ENCODE measurements at places on chromosomes 6 and 20.

GRCh38 chr20:57783196-57783595, 73.4 kb upstream of the PMEPA1 start:
- no peaks in the 10 kb centered on the region for H3K4me1 ChIP-seq
- no peaks in the 10 kb centered on the region for H3K36me3 ChIP-seq
- no peak overlapping the region for H3K27ac ChIP-seq
- H3K27me3 ChIP-seq, result peaks cover 5% of the 10 kb centered on the region
- no peak for DNase-seq
- H3K4me3 ChIP-seq, result no peak overlapping the region

DNA sequence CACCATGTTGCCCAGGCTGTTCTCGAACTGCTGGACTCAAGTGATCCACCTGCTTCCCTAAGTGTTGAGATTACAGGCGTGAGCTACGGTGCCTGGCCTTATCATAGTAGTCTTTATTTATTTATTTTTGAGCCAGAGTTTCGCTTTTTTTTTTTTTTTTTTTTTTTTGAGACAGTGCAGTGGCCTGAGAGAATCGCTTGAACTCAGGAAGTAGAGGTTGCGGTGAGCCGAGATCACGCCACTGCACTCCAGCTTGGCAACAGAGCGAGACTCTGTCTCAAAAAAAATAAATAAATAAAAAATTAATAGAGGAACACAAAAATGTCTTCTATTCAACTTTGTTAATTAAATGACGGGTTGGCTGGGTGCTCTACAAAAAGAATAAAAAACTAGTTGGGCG, 12.9 kb downstream of the MAPRE1 start:
- H3K27ac ChIP-seq, result no peak overlapping the region
- no peaks in the 10 kb centered on the region for H3K27me3 ChIP-seq
- DNase-seq, result no peak
- H3K4me1 ChIP-seq, result peaks cover 25% of the 10 kb centered on the region

DNA sequence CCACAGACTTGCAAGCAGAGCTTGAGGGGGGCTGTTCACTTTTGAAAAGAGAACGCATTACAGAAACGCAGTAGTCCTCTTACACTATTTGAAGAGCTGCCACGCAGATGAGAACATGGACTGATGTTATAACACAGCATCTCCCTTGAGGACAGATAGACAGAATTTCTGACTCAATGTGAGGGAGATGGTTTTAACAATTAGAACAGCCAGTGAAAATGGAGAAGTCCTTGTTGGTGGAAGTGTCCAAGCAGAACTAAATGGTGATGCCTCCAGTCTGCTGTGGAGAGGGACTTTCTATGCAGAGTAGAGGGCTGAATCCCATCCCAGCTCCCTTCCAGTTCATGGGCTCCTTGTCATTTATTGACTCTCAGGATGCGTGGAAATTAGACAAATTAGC, 100.0 kb downstream of the RREB1 start:
- no peaks in the 10 kb centered on the region for H3K4me1 ChIP-seq
- no peak overlapping the region for H3K27ac ChIP-seq
- H3K4me3 ChIP-seq, result no peak overlapping the region

- H3K4me1 ChIP-seq, result peaks cover 10% of the 10 kb centered on the region
- peaks cover 9% of the 10 kb centered on the region for H3K27me3 ChIP-seq
- DNase-seq, result no peak
- H3K27ac ChIP-seq, result no peak overlapping the region
- no peaks in the 10 kb centered on the region for H3K36me3 ChIP-seq
Observed at GRCh38 chr20:57025261-57025660, 241.2 kb downstream of the BMP7 start.

- no peaks in the 10 kb centered on the region for H3K27me3 ChIP-seq
- H3K27ac ChIP-seq, result no peak overlapping the region
- no peaks in the 10 kb centered on the region for H3K4me1 ChIP-seq
- no peak for DNase-seq
Observed at GRCh38 chr6:98717322-98717877, 117.0 kb upstream of the POU3F2 start.

DNA sequence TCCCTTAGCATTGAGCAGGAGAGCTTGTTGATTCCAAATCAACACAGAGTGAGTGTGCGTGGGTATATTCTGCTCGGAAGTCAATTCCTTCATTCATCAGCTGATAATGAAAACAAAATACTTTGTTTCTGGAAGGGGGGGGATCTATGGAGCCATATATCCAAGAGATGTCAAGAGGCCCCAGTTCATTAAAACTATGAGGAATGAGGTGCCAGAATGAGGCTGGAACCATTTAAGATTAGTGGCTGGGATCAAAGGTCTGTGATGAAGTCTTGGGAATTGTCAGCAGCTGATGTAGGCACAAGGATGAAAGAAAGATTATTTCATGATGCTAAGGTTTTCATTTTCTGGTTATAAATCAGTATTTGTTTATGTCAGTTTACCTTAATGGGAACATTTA, 30.5 kb upstream of the PLEKHG1 start:
- no peak overlapping the region for H3K27ac ChIP-seq
- DNase-seq, result no peak
- no peaks in the 10 kb centered on the region for H3K4me1 ChIP-seq
- peaks cover 4% of the 10 kb centered on the region for H3K27me3 ChIP-seq

DNA sequence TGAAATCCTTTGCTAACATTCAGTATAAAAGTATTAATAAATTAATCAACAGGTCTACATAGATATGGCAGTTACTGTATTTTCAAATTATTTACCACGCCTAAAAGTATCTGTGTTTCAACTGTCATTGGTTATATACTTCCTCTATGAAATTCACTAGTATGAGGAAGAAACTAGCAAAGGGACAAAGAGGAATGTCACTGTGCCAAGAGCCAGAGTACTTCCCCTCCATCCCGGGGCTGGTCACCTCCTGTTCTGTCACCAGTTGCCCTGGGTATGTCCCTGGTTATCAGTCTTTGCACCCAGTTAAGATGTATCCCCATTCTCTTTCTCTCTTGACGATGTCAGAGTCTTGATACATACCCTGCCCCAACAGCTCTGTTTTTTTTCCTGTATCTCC, 476.8 kb upstream of the SOX4 start:
- no peak overlapping the region for H3K27ac ChIP-seq
- H3K4me1 ChIP-seq, result no peaks in the 10 kb centered on the region
- H3K4me3 ChIP-seq, result no peak overlapping the region
- no peaks in the 10 kb centered on the region for H3K36me3 ChIP-seq

GRCh38 chr6:1657116-1657770, 47.5 kb downstream of the FOXC1 start:
- DNase-seq, result no peak
- H3K27me3 ChIP-seq, result no peaks in the 10 kb centered on the region
- H3K36me3 ChIP-seq, result no peaks in the 10 kb centered on the region
- H3K4me1 ChIP-seq, result no peaks in the 10 kb centered on the region
- H3K27ac ChIP-seq, result no peak overlapping the region

GRCh38 chr6:75693534-75693933, 55.5 kb upstream of the MYO6 start:
- no peak overlapping the region for H3K27ac ChIP-seq
- no peaks in the 10 kb centered on the region for H3K4me1 ChIP-seq
- H3K27me3 ChIP-seq, result no peaks in the 10 kb centered on the region
- peaks cover 33% of the 10 kb centered on the region for H3K36me3 ChIP-seq
- DNase-seq, result no peak
- no peak overlapping the region for H3K4me3 ChIP-seq

DNA sequence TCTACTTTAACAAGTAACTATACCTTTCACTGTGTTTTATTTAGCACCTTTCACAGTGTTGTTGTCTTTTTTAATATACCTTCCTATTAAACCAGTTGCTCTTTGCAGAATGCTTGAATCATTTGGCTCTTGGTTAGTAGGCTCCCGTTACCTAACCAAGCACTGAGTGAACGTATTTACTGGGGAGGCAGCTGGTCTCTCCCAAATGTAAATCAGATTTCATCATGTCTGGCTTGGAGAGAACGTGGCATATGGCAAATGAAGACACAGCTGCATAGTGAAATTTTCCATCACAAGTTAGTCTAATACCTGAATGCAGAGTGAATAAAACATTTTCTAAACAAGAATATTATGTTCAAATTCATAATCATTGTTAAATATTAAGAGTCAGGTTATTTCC, 12.4 kb downstream of the HTR1E start:
- H3K27me3 ChIP-seq, result no peaks in the 10 kb centered on the region
- no peak overlapping the region for H3K4me3 ChIP-seq
- H3K27ac ChIP-seq, result no peak overlapping the region
- DNase-seq, result no peak
